Stimulated activated CD8-positive, alpha-beta memory T cell treated with anti-CD3 and anti-CD28 coated beads, Interleukin-15, amount 100 ng/mL, for 48 hours (primary cell): ENCODE measurements at places on chromosomes 13 and 19.

DNA sequence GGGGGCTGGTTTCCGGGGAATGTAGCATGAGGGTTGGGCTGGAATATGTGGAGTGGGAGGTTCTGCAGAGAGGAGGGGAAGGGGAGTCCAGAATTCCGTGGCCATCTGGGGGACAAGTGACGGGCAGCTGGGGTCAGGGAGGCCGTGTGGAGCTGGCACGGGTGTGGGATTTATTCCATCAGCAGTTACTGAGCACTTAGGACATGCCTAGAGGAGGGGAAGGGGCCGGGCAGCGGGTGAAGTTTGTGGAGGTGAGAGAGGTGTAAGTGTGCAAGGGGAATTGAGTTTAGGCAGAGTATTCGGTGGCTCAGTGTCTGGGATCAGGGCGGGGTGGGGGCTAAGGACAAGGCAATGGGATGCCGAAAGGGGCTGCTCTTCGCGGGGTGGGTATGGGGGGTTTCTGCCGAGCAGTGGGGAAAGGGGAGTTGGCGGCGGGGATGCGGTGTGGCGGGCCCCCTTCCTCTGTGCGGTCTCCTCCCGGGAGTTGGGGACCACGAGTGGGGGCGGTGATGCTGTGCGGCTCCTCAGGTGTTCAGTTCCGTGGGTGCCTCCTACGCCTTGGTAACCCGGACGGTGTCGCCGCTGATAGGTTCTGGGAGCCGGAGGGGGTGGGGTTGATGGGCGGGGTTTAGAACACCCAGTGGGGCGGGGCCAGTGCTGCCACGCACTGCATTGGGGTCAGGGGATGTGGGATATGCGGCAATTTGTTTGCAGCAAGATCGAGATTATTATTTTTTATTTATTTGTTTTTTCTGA, 5.4 kb downstream of the CCDC61 start:
- peak; percentile 53 for DNase-seq

DNA sequence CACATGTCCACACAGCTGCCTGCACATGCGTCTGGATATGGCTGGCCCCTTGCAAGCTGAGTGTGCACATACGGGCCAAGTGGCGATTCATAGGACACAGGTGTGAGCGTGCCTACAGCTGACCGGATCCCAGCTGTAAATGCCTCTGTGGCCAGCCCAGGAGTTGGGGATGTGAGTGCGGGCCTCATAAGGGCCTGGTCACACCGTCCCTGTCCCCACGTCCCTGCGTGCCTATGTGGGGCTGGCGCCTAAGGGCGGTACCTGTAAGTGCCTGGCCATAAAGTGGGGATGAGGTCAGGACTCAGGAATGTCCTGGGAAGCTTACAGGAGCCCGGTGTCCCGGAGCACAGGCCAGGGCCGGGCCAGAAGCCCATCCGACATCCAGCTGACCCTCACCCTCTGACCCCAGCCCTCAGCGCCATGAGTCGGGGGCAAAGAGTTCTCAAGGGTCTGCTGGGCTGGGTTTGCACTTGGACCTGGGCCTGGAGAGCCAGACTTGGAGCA, 1.3 kb upstream of the ARHGAP45 start:
- no peak for DNase-seq

DNA sequence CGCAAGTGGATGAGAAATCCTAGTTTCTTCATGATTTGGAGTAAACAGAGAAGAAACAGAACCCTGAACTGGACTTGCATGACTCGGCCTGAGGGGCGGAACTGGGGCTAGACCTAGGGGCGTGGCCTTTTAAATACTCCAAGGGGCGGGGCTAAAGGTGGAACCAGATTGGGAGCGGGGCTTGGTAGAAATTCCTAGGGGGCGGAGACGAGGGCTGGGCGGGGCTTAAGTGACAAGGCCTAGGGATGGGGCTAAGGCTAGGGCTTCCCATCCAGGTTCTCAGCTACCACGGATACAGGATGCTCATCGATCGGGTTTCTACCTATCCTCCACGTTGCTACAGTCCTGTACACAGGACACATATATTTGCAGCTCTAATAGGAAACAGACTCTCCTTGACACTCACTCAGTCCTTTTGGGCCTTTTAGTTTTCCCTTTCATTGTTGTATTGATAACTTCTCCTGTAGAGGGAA, 372 bp upstream of the ZNF699 start:
- peak; percentile 72 for DNase-seq

DNA sequence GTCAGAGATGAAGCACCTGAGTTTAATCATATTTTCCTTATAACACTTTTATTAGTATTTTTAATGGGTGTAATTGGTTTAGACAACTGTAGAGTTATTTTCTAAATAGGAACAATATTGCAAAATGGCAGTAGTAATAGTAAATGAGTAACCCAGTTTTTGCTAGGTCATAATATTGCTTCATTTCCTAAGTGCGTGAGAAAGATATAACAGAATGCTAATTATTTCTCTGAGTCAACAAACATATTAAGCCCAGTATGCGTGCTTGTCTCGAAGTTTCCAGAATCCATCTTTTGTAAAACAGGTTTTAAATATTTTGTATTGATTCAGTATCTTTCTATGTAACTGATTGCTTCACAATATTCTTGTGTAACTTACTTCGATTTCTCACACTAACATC, 315.3 kb downstream of the MYO16 start:
- no peak for DNase-seq

DNA sequence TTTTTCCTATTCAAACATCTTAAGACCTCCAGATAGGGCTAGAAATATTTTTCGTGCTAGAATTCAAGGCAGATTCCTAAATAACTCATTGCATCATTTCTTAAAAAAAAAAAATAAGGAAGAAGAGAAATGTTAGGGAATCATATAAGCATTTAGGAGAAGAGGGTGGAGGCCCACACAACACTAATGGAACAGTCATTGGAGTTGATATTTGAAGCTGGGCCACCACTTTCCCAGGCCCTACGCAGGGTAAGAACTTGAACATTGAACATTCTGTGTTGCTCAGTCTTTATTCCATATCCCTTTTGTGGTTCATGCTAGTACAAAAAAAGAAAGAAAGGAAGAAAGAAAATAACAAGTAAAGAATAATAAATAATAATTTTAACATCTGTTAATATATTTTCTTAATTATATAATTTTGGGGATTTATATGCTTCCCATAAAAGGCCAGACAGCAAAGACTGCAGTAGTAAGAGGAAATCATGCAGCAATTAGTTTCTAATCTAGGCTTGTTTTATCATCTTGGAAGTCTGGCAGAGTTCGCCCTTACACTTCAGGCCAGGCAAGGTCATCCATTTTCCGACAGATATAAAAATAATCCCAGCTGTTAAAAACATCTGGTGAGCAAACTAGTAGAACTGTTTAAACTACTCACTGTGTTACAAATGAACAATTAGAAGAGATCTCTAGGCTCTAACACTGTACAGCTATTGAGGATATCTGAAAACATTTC, 127.7 kb downstream of the FRY start:
- no peak for DNase-seq

DNA sequence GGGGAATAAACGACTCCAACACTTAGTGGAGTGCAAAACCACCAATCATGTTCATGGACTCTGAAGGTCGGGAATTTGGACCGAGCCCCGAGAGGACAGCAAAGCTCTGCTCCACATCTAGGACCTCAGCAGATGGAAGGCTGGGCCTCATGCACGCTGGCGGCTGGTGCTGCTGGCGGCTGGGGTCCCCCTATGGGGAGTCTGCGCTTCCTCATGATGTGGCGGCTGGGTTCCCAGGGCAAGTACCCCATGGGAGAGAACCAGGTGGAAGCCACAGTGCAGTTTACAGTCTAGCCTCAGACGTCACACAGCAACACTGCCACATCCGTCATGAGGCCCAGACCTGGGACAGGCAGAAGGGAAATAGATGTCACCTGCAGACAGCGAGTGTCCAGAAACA, 13.2 kb downstream of the PEPD start:
- DNase-seq, result no peak

- no peak for DNase-seq
Observed at GRCh38 chr19:8478598-8478997, 23.8 kb downstream of the PRAM1 start.

DNA sequence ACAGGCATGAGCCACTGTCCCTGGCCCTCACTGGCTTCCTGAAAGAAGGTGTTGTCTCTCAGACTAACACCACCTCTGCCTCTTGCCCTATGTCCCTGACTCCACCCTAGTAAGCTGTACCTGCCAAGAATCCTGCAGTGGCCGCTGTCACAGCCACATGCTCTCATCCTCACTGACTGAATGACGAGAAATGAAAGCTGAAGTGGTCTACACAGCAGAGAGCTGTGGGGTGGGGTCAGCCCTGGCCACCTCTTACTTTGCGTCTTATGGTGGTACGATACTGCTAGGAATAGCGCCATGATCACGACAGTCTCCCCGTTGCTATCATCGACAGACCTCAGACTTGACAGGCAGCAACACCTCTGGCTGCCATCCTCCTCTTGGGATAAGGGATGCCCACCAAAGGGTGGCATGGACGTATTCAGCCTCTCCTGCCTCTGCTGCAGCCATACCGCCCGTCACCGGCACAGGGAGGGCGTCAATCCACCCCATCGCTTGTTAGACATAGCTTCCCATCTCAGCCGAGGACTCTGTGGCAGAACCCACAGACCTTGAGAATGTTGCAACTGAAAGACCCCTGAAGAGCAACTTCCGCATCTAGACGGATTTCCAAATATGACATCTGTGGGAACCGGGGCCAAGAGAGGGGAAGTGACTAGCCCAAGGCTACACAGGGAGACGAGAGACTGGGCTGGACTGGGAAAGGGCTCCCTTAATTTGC, 809 bp downstream of the MYO1F start:
- no peak for DNase-seq

GRCh38 chr13:27973291-27973690, 4.2 kb upstream of the CDX2 start:
- DNase-seq, result no peak

DNA sequence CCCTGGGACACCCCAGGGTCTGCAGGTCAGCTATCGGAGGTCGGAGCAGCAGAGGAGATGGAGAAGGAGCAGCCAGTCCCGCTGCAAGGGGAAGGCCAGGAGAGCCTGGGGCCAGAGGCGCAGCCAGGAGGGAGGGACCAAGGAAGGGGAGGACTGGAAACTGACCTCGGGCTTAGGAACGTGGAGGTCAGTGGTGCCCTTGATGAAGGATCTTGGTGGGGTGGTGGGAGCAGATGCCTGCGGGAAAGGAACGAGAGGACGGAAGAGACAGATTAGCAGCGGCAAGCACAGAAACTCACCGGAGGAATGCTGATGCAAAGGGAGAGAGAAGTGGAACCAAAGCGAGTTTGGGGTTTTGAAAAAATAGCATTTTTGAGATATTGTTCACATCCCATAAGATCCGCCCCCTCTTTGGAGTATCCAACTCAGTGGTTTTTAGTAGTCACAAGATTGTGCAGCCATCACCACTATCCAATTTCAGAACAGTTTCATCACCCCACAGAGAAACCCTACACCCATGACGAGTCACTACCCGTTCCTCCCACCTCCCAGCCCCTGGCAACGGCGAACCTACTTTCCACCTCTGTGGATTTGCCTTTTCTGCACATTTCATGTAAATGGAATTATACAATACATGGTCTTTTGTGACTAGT, 22.1 kb downstream of the PLEKHF1 start:
- DNase-seq, result peak; percentile 45

- DNase-seq, result no peak
Observed at GRCh38 chr13:113078902-113079780, 26.4 kb upstream of the F7 start.

GRCh38 chr19:7962644-7963268, 19.3 kb upstream of the TIMM44 start:
- DNase-seq, result no peak

- DNase-seq, result no peak
Observed at GRCh38 chr19:13861392-13861713, 15.6 kb upstream of the NANOS3 start.

GRCh38 chr19:5225486-5226345, 114.9 kb downstream of the PTPRS start:
- DNase-seq, result no peak

DNA sequence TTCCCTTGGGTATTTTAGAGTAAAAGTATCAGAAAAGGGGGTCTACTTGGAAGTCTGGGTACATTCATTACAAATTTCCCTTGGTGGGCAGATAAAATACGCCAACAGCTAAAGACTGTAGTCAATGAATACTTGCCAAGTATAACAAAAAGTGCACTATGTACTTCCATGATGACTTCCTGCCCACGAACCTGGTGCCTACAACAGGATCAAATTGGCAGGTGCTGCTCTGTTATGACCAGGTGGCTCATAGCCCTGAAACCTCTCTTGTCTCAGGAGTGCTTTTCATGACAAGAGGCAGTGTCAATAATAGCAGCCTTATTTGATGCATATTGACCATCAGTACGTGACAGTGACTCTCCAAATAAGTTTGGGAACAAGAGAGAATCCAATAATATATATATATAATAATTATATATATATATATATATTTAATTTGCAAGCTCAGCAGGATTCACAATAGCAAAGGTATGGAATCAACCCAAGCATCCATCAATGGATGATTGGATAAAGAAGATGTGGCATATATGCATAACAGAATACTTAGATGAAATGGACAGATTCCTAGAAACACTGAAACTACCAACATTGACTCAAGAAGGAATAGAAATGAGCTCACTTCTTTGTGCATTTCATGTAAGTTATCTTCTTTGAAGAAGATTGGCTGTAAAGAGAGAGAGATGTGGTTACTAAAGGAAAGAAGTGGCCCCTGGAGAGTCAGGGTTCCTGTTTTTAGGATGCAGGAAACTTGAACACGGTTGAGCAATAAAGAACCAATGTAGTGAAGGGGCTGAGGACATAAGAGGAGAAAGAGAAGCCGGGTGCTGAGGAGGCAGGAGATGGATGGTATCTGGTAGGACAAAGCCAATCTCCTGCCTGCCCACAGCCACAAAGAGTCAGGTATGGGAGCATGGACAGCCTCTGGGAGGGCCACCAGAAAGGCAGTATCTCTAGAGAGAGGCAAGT, 52.0 kb upstream of the GTF2F2 start:
- no peak for DNase-seq
